ENCODE measurements at places on chromosomes 2 and 18. TPM values are rescaled to one million over a fixed set of nuclear protein-coding genes. Genes with fewer than 3 reads are reported as not detected.

GRCh38 chr2:166125557-166125956 is 2.3 kb downstream of the SCN1A start:
- DNase-seq = no peak

GRCh38 chr18:43661570-43661969 is 384.3 kb upstream of the SYT4 start:
- DNase-seq = no peak

GRCh38 chr2:3480352-3481010 is 38.9 kb downstream of the ADI1 start:
- peak; percentile 97 for DNase-seq

DNA sequence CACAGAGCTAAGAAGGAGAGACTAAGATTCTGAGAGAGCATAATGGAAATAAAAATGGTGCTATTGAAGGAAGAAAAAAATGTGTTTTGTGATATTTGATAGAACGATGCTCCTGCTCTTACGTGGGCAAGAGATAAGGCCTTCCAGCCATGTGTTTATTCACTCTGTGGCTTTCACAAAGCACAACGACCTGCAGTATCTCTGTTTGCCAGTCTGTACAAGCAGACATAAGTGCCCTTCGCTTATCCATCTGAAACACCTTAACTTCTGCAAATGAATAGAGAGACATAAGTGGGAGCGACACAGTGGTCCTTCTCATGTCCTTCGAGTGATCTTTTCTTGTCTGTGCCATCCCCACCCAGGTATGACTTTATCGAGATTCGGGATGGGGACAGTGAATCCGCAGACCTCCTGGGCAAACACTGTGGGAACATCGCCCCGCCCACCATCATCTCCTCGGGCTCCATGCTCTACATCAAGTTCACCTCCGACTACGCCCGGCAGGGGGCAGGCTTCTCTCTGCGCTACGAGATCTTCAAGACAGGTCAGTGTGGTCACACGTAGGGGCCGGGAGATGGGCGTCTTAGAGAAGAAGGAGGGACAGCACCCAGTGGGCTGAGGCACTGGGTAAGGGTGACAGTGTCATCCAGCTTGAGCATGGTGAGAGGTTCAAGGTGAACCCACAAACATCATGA is 33.7 kb downstream of the NRP2 start:
- peak; percentile 64 for DNase-seq

The ORC2 gene
- 39.0 TPM for total RNA-seq

The MYOM1 gene
- 7.9 TPM for total RNA-seq

The REG3G gene
- not detected for total RNA-seq

- DNase-seq = no peak
Observed at GRCh38 chr2:3650140-3650920, 7.7 kb upstream of the ALLC start.

DNA sequence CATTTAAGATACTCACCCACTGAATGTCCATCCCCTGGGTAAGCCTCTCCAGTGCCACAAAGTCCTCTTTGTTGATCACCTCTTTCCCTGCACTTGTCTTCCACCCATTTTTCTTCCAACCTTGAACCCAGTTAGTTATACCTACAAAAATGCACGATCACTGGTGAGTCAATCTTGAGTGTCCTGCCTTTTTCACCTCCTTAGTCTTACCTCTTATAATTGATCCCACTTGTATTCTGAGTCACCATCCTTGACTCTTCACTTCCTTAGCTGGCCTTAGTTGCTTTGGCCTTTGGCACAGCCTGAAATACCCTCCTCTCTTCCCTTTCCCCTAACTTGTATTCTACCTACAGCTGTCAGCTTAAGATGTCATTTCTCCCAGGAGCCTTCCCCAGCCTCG is 10.2 kb downstream of the RNASEH1 start:
- DNase-seq = no peak

The IL36A gene
- not detected for total RNA-seq

GRCh38 chr2:201258666-201259615 is 1.4 kb upstream of the CASP8 start:
- DNase-seq = peak; percentile 22

GRCh38 chr2:178874529-178875240 is 67.5 kb upstream of the TTN start:
- DNase-seq = no peak

DNA sequence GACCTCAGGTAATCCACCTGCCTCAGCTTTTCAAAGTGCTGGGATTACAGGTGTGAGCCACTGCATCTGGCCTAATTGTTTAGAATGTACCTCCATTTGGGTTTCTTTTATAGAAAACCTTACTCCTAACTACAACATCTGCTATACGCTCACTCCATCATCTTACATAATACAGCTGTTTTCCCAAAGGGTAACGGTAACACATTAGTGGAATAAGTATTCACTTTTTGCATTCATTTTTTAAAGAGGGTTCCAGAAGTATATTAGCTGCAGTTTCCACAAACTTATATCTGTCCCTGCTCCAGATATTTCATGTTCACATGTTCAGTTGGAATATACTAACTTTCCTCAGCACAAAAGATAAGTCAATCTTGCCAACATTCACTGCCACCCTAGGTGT is 640.1 kb upstream of the FSHR start:
- no peak for DNase-seq

The TMEM169 gene
- 0.21 TPM for total RNA-seq

The CTAGE1 gene
- total RNA-seq = not detected

DNA sequence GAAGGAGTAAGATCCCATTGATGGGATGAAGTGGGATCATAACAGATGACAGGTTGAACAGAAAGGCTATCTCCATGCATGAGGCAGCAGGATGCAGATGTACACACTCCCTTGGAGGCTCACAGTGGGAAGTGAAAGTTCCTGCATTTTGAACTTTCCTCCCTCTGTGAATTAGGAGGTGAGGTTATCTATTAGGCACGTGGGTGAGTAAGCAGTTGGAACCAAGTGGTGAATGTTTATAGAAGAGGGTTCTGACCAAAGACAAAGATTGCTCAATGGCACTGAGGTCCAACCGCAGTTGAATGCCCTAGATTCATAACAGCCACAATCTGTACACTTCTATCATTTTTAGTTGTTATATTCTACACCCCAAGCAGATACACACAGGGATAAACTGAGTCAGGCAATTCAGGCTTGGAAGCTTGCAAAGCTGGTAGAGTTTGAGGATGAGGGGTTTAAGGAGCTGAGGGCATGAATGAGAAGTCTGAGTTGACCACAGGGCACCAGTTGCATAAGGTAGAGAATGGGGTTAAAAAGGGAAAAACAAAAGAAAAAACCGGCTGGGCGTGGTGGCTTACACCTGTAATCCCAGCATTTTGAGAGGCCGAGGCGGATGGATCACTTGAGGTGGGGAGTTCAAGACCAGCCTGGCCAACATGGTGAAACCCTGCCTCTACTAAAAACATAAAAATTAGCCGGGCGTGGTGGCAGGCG is 7.1 kb upstream of the KCMF1 start:
- no peak for DNase-seq

The SAG gene
- total RNA-seq = not detected

DNA sequence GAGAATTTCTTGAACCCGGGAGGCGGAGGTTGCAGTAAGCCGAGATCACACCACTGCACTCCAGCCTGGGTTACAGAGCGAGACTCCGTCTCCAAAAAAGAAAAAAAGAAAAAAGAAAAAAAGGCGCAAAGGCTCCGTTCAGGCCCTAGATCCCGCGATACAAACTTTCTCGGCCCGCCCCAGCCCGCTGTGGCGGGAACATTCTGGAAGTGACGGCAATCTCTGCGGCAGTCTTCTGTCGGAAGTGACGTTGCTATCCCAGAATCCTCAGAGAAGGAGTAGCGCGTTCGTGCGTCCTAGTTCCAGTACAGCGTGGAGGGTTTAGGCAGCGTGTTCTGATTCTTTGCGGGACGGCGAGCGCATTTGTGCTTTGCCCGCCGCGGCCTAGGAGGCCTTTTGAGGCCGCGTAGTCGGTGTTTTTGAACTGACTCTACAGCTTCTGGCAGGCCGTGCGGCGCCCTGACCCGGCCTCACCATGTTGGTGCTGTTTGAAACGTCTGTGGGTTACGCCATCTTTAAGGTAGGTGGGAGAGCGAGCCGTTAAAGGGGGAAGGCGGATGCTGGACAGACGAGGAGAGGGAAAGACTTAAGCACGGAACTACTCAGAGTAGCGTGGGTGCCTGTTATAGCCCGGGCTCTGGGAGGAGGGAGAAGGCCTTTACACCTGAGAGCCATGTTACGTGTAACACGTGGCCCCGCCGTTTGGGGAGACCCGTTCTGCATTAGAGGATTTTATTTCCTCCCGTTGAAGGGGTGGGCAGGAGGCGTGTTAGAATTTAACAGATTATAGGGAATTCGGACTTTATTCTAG is at the start of gene NOP58:
Gene NOP58, plus strand, starts transcription at position 297 of the 811 bp plus-strand sequence. Its CDS starts 179 bp downstream, at position 476.
- peak; percentile 96 for DNase-seq

- no peak for DNase-seq
Observed at GRCh38 chr2:111155610-111156009, 34.9 kb downstream of the BCL2L11 start.

- DNase-seq = no peak
Observed at GRCh38 chr18:57038395-57038794, 108.5 kb upstream of the BOD1L2 start.

- DNase-seq = peak; percentile 77
Observed at GRCh38 chr2:231482806-231483391, 18.6 kb upstream of the NCL start.

GRCh38 chr2:211994806-211995205 is 543.8 kb downstream of the ERBB4 start:
- DNase-seq = no peak

GRCh38 chr2:139622691-139623090 is 842.5 kb upstream of the NXPH2 start:
- no peak for DNase-seq

DNA sequence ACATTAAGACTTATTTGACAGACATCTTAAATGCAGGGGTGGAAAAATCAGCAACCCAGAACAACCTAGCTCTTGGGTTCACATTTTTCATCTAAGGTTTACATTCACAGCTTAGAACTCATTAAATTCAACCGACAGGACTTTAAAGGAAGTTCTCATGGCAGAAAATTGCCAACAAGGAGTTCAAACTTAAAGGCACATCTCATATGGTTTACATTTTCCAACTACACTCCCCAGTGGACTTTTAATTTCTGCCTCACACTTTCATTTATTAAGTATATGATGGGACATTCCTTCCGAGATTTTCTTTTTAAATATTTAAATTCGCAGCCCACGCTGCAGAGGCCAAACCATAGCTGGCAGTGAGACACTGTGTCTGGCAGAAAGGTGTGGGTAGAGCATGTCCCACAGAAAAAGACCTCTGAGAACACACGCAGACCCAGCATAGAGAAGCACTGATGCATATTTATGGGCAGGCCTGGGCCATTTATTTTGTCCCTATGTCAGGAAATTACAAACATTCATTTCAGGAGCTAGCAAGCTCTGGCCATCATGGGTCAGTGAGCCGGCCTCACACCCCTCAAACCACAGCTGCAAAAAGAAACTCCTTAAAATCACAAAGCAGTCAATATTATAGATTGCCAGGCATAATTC is 46.3 kb downstream of the STK39 start:
- DNase-seq = no peak

The FLACC1 gene
- 2.1 TPM for total RNA-seq

- DNase-seq = no peak
Observed at GRCh38 chr2:27992787-27993401, 102.4 kb downstream of the BABAM2 start.

The SATB2 gene
- total RNA-seq = 133 TPM

DNA sequence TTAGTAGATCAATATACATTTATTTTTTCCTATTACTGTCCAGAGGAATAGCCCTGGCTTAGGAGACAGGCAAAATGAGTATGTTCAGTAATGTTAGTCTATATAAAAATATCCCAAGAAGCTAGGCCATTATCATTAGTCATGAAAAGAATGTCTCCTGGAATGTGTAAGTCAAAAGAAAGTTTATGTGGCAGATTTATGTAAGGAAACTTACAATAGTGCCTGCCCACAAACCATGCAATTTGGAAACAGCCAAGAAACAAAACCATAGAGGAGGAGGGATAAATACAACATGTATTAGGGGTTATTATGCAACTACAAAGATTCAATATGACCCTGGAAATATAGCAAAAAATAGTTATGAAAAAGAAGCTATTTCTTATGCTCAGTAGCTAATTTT is 96.3 kb downstream of the NOL4 start:
- no peak for DNase-seq

- no peak for DNase-seq
Observed at GRCh38 chr2:217886091-217886490, 116.7 kb downstream of the TNS1 start.

The PLGLB2 gene
- 1.1 TPM for total RNA-seq

DNA sequence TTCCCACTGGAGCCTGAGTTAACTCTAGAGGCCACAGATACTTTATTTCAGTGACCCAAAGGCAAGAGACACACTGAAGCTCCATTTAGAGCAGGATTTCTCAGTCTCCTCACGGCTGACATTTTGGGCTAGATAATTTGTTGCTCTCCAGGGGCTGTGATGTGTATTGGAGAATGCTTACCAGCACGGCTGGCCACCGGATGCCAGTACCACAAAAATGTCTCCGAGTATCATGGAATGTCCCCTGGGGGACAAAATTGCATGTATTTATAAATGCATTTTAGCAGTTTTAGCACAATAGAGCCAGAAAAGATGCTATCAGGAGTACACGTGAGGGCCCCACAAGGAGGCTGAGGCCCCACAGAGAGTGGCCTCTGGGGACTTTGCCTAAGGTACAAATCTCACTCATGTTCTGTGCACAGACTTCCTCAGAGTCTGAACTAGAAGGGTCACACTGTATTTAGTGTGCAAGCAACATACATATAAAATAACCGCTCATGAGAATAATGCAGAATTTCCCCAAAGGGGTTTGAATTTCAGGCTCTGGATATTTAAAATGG is 20.5 kb upstream of the DCC start:
- no peak for DNase-seq

- no peak for DNase-seq
Observed at GRCh38 chr2:18154812-18155211, 276.3 kb downstream of the KCNS3 start.

DNA sequence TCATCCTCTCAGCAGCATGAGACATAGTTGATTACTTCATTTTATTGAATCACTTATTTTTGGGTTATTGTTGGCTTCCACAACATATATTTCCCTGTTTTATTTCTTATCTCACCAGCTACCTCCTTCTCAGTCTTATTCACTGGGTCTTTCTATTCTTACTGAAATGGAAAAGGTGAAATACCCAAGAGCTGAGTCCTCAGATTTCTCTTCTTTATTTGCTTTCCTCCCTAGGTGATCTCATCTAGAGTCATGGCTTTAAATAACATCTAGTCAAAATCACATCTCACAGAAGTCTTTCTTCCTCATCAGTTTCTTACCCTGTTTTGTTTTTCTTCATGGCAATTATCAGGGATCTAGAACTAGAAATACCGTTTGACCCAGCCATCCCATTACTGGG is 105.0 kb upstream of the RBBP8 start:
- DNase-seq = no peak
